A549 (cell line): ENCODE measurements at places on chromosomes 11 and 22.

DNA sequence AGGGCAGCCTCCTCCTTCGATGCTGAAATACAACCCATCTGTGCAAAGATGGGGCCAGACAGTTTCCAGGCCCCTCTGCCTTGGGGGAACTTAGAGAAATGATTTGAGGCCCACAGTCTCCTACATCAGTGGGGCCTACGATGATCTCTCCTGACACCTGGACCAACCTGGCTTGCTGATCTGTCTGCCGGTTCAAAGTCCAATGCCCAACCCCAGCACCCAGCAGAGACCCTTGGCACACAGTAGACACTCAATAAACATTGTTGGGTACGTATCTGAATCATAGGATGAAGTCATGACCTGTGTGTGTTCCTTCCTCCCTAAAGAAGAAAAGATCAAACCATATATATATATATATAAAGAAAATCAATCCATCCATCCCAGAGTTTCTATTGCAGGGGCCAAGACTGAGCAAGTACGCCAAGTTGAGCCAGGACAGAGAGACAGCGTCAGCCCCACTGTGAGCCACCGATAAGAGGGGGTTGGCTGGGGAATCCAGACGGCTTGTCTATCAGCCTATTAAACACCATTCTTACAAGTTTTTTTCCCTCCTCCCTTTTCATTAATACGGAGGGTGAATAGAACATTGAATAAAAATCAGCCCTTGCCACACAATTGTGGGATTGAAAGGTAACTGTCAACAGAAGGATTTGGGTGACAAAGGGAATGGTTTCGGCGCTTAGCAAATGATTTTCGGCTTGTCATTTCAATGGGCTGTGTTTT is 244.1 kb downstream of the MN1 start:
- DNase-seq = peak; percentile 24

GRCh38 chr11:47222696-47223095 is 7.9 kb downstream of the DDB2 start:
- DNase-seq = no peak

GRCh38 chr11:113667801-113668200 is 38.3 kb downstream of the TMPRSS5 start:
- DNase-seq = no peak

DNA sequence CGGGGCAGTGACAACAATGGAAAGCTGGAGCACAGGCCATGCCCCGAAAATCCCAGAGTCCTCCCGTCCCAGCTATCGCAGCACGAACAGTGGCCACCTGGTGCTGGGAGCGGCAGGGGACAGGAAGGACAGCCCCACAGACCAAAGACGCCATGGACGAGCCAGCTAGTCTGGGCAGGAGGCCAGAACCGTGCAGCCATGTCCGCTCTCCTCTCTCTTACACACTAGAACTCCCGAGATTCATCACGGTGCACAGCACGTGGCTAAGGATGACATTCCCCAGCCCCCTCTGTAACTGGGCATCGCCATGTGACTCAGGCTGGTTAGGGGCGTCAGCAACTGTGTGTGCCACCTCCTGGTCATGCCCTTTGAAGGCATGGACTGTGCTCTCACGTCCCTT is 4.6 kb downstream of the CDPF1 start:
- no peak for DNase-seq

DNA sequence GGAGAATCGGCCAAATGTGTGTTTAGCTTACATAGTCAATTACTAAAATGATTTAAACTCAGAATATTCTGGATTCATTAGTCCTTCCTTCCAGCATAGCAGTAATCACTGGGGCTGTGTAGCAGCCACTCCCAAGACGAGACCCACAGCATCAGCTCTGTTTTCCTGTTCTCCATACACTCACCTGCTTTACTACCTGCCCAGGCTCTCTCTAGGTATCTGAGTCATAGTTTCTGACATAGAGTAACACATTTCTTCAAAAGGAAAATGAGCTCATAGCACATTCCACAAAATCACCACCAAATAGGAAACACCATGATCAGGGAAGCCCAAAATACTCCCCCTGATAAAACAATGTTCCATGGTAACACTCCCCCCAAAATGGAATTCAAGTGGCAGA is 22.9 kb downstream of the MORC2 start:
- DNase-seq = no peak

DNA sequence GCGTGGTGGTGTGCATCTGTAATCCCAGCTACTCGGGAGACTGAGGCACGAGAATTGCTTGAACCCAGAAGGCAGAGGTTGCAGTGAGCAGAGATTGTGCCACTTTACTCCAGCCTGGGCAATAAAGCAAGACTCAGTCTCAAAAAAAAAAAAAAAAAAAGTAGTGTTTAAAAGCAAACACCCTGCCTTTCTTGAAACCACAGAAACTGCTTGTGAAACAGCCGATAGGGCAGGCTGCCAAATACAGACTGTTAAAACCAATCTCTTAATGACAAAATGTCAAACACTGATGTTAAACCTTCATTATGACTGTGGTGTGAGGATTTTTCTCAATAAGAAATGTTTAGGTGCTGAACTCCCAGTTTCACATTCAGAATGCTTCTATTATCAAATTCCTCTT is 27.3 kb downstream of the MARK2 start:
- no peak for DNase-seq

- no peak for DNase-seq
Measured at GRCh38 chr11:113106507-113106906, 145.3 kb downstream of the NCAM1 start.

- no peak for DNase-seq
Measured at GRCh38 chr22:40056559-40056958, 61.8 kb downstream of the FAM83F start.

DNA sequence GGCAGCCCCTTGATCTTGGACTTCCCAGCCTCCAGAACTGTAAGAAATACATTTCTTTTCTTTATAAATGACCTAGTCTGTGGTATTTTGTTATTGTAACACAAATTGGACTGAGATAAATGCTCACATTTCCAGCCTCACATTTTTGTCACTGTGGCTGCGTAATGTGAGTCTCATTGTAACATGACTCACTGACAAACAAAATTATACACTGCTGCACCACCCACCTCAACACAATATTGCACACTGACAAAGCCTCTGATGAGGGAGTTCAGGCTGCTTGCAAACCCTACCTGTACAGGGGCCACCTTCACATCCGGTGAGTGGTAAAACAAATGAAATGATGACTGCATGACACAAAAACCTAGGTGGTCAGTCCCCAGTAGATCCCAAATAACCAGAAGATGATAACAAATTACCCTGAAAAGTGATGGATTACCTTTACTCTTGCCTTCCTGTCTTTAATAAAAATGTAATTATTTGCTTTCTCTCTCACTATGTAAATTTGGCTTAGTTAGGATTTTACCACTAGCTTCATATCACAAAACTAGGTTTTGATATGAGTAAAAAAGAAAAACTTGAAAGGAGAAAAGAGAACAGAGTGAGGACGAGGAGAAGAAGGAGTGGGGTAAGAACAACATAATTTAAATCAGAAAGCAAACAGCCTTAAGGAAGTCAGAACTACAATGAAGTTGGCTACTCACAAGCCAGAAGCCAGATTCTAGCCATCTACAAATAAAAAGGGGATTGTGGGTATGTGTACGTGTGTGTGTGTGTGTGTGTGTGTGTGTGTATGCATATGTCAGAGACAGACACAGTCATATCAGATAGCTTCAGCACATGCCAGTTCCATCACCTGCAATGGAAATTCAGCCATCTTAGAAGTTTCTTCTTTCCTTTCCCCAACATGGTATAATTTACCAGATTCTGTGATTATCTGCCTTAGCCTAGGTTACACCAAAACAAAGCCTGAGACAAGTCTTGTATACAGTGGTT is 53.4 kb upstream of the SESN3 start:
- DNase-seq = no peak

DNA sequence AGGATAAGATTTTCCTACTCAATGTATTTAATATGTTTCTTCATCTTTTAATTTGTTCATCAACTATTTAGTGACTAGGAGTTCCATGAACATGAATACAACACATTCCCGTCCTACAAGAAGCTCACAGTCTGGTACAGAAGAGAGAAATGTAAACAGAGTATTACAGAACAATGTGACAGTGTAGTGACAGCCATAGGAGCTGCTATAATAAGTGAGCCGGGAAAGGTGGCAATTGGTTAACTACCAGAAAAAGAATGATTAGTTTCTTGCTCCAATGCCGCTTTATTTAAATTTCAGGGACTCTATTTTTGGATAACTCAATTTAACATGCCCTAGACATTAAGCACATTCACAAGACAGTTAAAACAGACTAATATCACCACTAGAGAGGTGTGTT is 192.3 kb downstream of the CADM1 start:
- no peak for DNase-seq

DNA sequence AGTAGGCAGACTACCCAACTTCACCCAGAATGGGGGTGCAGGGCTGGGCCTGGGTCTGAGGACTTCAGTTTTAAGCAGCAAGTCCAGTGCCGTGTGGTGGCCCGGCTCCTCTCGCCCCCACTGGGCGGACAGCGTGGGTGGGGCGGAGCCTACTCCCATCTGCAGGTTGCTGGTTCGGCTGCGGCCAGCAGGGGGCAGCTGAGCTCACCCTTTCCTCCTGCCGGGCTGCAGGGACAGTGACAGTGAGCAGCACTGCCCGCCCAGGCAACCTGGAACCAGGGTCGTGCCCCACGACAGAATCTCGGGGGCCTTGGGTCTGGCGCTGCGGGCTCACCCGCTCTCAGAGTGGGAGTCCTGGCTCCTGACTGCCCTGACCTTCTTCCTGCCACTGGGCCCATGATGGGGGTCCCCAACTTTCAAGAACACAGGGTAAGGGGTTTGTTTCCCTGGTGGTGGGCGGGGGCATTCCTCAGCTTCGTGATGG is 6.2 kb upstream of the NEAT1 start:
- peak; percentile 84 for DNase-seq

DNA sequence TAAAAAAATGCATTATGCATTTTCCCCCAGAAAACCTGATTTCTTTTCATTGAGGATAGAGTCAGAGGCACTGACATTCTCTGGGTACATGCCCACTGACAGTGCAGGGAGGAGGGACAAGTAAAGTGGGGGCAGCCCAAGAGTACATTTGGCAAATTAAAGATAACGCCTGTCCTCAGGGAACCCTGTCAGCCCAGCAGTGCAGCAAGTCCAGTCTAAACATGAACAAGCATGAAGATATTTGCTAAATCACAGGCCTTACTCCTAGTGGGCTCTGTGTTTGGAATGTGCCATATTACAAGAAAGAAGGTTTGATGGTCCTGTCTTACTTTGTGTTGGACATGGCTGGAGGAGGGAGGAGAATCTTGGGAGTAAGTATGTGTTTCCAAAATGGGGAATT is 37.9 kb downstream of the AMOTL1 start:
- DNase-seq = no peak

DNA sequence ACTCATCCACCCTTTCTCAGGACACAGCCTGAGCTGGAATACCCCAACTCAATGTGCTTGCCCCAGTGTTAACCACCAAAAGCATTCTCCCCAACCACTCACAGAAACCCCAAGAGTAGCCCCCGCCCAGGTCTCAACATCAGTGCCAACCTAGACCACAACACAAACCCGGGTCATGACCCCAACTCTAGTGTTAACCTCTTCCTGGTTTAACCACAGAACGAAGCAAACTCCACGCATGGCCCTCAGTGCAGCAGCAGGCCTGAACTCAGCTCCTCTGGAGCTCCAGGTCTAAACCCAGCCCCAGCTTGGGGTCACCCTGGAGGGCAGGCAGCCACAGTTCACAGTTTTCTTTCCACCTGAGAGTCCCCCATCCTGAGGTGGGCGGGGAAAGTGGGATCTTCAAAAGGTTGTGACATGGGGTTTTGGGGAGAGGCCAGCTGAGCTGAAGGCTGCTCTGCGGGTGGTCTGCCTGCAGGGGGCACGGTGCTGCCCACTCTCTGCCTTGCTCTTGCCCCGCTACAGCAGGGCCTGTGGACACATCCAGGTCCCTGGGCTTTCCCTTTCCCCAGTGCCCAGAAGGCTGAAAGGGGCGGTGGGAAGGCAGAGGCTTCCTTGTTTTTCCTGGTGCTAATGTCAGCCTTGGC is 37.9 kb downstream of the NECTIN1 start:
- no peak for DNase-seq

DNA sequence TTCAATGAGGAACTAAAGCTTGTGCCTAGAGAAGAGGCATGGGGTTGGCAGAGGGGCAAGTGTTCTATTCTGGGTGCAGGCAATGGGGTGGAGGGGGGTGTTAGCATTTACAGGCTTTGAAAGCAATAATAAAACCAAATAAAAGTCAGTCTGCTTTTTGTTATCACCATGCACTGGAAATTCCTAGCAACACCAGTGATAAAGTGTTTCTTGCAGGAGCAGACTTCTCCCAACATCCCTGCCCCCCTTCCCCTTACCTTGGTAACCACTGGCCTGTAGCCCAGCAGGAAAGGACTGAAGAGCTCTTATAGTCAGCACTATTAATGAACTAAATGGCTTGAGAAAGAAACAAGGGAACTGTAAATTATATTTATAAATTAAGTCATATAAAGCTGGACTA is 65.2 kb upstream of the SESN3 start:
- no peak for DNase-seq

GRCh38 chr22:47125603-47126002 is 363.2 kb downstream of the TBC1D22A start:
- DNase-seq = peak; percentile 27

- no peak for DNase-seq
Measured at GRCh38 chr11:79671401-79671800, 230.6 kb upstream of the TENM4 start.

DNA sequence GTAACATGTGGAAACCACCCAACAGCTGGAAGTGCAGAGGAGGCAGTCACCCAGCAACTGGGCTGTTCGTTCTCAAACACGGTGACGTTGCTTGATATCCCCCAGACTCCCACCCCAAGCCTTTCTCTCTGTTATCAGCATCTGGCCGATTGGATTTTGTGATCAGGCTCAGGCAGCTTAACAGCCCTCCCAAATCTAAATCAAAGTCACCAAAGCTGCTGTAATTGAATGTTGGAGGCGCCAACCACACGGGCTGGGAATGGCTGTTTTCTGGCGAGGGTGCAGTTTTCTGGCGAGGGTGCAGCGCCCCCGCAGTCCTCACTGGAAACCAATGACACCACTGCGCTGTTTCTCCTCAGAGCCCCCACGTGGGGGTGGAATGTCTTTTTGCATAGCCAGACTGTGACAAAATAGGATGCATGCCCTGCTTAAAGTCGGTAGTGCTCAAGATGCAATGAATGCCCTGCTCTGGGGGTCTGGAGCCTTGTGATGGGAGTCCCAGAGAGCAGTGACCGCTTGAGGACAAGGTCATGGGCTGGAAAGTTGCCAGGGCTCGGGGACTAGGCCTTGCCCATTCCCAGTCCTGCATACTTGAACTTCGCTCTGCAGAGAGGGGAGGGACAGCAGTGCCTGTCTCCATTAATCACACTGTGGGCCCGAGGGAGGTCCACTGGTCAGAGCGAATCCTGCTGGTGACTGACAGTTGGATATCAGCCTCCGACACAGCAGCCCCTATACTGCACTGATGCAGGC is 105.3 kb downstream of the MORC2 start:
- no peak for DNase-seq

DNA sequence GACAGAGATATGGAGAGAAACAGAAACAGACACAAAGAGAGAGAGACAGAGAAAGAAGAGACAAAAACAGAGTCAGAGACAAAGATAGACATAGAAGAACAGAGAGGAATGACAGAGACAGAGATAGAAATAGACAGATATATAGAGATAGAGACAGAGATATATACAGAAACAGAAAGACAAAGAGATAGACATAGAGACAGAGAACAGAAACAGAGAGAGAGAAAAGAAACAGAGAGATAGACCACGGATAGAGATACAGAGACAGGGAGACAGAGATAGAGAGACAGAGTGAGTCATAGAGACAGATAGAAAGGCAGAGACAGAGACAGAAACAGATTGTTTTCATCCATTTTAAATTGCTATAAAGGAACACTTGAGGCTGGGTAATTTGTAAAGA is 12.3 kb upstream of the MPEG1 start:
- no peak for DNase-seq
